Mucosa of descending colon (tissue), 3 donors: ENCODE measurements at places on chromosomes 11 and 22.

- DNase-seq = peak; percentile 91
These were observed 1.2 kb downstream of the TSPO start for GRCh38 chr22:43152357-43153071.

GRCh38 chr11:66100272-66101065 is 30.4 kb downstream of the PACS1 start:
- peak; percentile 81 for DNase-seq

- no peak for DNase-seq
These were observed 9.0 kb upstream of the RCN1 start for GRCh38 chr11:32081901-32082300.

- no peak for DNase-seq
These were observed 3.6 kb downstream of the MTMR3 start for GRCh38 chr22:29886596-29886995.

DNA sequence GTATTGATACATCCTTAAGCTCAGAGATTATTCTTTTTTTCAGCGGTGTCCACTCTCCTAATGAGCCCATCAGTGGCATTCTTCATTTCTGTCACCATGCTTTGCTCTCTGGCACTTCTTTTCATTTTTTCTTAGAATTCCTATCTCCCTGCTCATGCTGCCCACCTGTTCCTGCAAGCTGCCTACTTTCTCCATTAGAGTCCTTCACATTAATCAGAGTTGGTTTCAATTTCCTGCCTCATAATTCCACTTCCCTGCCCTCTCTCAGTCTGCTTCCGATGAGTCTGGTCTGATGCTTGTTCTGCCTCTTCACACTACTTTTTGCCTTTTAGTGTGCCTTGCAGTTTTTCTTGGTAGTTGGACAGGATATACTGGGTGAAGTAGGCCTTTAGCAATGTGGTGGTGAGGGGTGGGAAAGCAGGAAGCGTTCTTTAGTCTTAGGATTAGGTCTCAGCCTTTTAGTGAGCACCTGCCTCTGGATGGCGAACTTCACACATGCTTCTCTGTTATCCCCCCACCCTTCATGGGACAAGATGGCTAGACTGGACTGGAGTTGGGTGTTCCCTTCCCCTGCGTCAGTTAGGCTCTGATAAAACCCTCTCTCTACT is 53.6 kb downstream of the CECR2 start:
- DNase-seq = no peak

- peak; percentile 6 for DNase-seq
These were observed 1307.8 kb upstream of the RAG2 start for GRCh38 chr11:37905707-37906417.

DNA sequence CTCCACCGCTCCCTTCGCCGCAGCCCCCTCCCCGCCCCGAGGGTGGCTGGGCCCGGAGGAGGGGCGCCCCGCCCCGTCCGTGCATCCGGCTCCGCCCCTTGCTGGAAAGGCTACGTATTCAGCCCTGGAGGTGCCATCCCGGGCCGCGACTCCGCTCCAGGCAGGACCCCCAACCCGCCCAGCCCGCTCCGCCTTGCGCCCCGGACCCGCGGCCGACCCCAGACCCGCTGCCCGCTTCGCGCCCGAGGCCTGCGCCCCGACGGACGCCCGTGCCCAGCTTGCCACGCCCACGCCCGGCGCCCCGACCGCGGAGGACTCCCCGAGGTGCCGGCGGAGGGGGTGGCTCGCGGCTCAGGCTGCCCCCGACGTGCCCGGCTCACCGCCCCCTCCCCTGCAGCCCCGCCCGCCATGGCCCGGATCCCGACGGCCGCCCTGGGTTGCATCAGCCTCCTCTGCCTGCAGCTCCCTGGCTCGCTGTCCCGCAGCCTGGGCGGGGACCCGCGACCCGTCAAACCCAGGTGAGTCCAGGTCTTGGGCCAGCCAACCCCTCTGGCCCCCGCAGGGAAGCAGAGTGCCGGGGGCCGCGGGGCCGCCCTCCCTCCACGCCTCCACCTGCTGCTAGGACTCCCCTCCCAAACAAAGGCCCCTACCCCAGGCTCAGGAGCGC is at the start of gene ADM2:
Gene ADM2, plus strand, starts transcription at position 104 of the 667 bp plus-strand sequence. Its CDS starts 305 bp downstream, at position 409.
- DNase-seq = peak; percentile 74

- peak; percentile 65 for DNase-seq
These were observed 492 bp downstream of the JHY start for GRCh38 chr11:122882857-122883645.

DNA sequence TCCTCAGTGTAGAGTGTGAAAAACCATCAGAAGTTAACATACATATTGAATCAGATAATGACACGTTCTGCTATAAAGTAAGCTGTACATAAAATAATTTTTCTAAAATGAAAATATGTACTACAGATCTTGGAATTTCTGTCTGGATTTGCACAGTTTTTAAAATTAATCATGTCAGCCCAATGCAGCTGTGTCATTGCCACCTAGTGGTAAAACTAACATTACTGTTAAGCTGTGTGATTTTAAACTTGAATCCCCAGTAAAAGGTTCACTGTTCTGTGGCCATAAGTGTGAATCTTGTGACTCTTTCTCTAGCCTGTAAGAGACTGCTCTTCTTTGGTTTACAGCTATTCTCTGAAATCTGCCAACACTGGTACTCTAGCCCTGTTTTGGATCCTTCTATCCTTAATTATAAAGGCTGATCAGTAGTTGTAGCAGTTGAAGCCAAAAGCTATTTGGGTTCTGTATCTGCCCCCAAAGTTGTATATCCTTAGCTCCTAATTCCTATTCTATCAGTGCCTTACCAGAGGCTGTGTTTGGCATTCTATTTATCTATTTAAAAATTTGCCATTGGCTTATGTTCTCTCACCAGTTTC is 4.0 kb downstream of the JRKL start:
- no peak for DNase-seq

DNA sequence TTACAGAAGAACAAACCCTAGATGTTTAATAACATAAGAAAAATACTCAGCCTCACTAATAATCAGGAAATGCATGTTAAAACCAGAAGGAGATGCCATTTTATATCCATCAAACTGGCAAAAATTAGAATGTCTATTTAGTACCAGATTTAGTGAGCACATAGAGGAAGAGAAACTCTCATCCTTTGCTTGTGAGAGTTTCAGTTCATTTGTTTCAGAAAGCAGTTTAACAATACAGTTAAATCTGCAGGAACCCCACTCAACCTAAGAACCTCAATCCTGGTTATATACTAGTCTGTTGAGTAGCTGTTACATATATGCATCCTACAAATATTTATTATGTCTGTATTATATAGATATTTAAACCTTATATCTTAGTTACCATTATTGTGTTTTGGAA is 172.6 kb downstream of the WNT11 start:
- no peak for DNase-seq

DNA sequence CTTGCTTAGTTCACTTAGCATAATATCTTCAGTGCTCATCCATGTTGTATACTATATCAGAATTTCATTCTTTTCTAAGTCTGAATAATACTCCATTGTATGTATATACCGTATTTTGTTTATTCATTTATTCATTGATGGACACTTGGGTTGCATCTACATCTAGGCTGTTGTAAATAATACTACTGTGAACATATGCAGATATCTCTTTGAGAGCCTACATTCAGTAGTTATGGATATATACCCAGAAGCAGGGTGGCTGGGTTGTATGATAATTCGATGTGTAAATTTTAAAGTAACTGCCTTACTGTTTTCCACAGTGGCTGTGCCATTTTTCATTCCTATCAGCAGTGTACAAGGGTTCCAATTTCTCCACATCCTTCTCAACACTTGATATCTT is 116.5 kb downstream of the TMEM135 start:
- no peak for DNase-seq

- DNase-seq = no peak
These were observed 168.1 kb downstream of the ADAMTS15 start for GRCh38 chr11:130616573-130616972.

DNA sequence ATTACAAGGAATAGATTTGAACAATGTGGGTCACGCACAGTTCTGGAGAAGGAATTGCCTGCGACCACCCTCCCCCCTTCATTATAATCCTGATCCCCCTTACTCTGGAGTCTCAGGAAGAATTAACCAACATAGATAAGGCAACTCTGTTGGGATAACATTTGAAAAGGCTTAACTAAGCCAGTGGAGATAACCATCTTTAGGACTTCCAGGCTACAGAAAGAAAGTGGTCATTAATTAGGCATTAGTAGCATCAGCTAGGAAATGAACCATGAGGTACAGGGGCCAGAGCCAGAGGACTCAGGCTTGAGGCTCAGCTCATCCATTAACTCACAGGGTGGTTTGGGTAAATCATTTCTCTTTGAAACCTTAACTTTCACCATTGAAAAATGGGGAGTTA is 720.0 kb upstream of the API5 start:
- DNase-seq = no peak
